NCI-H446 (cell line): ENCODE measurements at places on chromosomes 2 and 18.
A peak's percentile ranks its signal among the peaks of the same experiment; 100 is the strongest.

- no peak for DNase-seq
Measured at GRCh38 chr18:44807766-44808165, 127.1 kb downstream of the SETBP1 start.

- no peak for DNase-seq
Measured at GRCh38 chr2:161019311-161019710, 140.9 kb upstream of the TANK start.

DNA sequence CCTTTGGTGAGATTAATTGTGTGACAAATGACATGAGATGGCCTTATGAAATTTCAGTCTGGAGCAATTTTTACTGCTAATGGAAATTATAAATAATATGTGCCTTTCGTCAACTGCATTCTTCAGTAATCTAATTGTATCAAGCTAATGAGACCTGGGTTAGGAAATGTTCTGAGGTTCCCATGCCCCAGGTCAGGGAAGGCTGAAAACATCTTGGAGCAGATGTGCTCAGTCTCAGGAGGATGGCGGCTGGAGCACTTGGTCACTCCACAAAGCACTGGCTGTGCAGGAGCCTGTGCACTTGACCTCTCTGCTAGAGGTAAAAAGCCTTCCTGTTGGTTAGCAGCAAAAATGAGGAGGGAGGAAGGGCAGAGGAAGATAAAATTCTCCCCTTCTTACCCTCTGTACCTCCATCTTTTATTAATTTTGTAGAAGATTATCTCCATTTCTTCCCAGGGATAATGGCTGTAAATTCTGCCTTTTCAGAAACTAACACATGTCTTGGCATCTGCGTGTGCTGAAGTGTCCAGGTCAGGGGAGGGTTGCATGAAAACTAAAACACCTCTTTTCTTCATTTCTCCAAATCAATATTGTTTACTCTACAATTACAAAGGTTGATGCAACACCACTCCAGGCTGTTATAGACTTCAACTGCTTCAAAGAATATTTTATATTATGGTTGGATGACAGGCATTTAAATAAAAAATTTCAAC lies 1606.4 kb upstream of the ACVR2A start:
- DNase-seq, result no peak

DNA sequence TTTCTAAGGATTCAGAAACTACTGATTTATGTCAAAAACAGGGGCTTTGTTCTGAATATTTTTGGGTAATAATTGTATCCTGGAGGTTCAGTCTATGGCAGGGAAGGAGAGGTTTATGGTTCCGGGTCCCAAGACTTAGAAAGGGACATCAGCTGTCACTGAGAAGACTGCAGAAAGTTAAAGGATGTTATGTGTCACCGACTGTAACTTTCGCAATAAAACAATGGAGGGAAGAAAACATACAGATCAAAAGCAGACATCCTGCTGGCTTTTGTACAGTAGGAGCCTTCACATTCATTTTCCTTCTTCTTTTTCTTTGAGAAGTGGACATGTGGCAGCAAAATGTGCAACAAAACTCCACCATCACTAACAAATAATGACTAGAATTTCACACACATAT lies 900.7 kb upstream of the SOX11 start:
- no peak for DNase-seq

GRCh38 chr2:207352978-207353671 lies 176.6 kb upstream of the CREB1 start:
- DNase-seq, result peak; percentile 8

- no peak for DNase-seq
Measured at GRCh38 chr18:9796011-9796410, 87.9 kb downstream of the RAB31 start.

- no peak for DNase-seq
Measured at GRCh38 chr2:167708998-167709397, 538.4 kb downstream of the STK39 start.
